ENCODE measurements at places on chromosomes 1 and 21.

GRCh38 chr1:27598902-27599528 is 4.9 kb downstream of the AHDC1 start:
- no peak for DNase-seq

DNA sequence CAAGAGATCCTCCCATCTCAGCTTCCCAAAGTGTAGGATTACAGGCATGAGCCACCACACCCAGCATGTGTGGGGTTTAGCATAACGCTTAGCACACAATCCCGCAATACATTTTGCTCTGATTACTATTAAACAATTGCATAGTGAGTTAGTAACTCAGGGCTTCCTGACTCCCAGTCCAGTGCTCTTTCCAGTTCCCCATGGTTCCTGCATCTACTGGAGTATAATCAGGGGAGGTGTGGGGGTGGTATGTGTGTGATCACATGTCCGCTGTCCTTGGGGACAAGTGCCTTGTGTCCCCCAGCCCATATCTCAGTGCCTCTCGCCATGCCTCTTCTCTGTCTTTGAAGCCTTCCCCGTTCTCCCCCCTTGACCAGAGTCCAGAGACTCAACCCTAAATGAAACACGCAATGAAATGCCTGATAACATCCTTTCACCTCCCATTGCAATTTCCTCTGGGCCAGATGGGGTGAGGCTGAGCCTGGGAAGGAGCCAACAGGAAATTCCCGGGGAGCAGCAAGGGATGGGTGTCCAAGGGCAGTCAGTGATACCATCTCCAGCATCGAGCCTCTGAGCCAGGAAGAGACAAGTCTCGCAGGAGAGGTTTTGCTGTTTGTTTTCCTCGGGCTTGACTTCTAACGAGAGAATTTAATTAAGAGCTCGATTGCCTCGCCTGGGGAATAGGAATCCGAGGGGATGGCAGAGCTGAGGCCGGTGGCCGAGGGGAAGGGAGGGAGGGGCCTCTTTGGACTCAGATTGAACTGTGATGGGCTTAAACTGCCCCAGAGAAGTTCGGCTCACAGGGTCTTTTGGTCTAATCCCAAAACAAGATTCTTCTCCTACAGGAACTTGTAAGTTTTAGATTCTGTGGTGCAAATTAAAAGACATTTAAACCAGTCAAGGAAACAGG is 7.7 kb upstream of the HTR1D start:
- DNase-seq: no peak

DNA sequence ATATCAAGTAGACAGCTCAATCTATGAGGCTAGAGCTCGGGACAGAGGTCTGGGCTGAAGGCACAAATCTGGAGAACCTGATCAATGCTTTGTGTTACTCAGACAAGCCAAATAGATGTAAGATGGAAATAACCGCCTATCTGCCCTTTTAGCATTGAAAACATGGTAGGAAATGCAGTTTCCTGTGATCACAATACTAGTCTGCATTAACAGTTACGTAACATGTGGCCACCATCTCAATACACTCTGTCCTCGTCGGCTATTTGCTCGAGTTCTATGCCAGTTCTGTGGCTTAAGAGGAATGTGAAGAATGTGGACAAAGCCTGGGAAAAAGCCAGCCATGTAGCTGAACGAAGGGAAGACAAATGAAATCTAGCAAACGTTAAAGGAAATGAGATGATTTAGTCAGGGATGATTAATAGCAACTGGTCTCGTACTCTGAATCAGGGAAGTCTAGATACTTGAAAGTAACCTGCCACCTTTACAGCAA is 73.3 kb downstream of the HSF2BP start:
- DNase-seq: no peak

DNA sequence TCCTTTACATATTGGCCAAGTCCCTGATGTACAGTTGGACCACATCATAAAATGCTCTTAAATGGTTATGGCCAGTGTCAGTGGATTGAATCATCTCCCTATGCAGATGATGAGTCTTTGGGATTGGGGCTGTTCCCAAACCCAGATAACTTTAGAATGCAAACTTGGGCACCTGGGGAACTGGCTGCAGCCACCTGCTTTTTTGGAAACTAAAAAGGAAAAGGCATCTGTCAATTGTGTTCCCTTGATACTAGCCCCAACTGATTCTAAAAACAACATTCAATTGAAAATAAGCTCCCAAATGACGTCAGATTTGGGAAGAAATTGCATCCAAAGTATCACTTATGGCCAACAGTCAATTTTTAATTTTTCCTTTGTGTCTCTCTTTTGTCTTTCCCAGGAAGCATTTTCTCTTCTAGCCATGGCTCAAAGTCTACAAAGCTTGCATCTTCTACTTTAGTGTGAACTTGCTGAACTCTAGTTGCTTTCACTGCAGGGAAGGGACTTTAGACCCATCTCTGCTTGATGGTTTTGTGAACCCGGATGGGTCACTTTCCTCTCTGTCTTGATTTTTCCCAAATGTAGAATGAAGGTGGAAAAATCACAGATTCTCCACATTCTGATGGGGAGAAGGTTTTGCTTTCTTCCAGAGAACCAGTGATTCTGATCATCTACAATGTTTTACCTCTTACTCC is 402.3 kb upstream of the USP24 start:
- no peak for DNase-seq

- DNase-seq: no peak
Measured at GRCh38 chr21:26881504-26882228, 36.5 kb upstream of the ADAMTS1 start.

DNA sequence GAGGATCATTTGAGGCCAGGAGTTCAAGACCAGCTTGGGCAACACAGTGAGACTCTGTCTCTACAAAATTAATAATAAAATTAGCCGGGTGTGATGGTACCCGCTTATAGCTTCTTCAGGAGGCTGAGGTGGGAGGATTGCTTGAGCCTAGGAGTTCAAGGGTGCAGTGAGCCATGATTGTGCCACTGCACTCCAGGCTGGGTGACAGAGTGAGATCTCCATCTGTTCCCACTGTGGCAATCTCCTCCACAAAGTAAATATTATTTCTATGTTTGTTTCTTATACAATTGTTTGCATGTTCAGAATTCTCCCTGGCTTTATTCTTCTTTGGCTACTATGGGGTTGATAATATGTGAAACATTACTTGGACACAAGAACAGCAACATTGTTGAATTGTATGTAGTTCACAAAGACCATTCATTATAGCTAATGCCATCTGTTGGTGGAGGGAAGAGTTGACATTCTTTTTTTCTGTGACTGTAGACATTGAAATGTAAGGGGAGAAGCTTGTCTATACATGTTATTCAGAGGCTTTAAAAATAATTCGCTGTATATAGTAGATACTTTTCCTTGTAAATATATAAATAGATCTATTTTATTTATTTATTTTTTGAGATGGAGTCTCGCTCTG is 47.8 kb upstream of the SRSF10 start:
- no peak for DNase-seq

DNA sequence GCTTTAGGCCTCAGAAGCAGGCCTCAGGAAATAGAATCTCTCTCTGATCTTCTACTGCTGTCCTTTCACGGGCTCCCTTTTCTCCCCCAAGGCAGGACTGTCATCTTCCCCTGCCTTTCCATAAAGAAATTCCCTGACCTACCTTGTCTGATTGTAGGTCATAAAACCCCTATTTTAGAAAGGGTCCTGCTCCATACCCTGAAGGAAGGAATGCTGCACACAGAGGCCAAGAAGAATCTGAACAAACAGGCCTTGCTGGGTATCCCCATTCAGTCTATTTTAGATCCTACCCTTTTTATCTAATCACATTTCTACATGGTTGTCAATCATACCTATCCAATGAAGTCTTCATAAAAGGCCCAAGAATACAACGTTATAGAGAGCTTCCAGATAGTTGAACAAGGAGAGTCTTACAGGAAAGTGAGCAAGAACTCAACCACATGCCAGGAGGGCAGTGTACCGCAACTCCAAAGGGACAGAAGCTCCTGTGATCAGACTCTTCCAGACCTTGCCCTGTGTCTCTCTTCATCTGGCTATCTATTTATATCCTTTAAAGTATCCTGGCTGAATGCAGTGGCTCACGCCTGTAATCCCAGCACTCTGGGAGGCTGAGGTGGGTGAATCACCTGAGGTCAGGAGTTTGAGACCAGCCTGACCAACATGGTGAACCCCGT is 93.1 kb downstream of the SLC16A1 start:
- no peak for DNase-seq

GRCh38 chr1:67175530-67176087 is 9.4 kb downstream of the IL23R start:
- DNase-seq: no peak

- no peak for DNase-seq
Measured at GRCh38 chr1:211517006-211517405, 25.0 kb upstream of the RD3 start.

GRCh38 chr1:40155135-40155534 is 6.1 kb upstream of the RLF start:
- DNase-seq: no peak

- no peak for DNase-seq
Measured at GRCh38 chr1:6108937-6109614, 63.4 kb downstream of the KCNAB2 start.

DNA sequence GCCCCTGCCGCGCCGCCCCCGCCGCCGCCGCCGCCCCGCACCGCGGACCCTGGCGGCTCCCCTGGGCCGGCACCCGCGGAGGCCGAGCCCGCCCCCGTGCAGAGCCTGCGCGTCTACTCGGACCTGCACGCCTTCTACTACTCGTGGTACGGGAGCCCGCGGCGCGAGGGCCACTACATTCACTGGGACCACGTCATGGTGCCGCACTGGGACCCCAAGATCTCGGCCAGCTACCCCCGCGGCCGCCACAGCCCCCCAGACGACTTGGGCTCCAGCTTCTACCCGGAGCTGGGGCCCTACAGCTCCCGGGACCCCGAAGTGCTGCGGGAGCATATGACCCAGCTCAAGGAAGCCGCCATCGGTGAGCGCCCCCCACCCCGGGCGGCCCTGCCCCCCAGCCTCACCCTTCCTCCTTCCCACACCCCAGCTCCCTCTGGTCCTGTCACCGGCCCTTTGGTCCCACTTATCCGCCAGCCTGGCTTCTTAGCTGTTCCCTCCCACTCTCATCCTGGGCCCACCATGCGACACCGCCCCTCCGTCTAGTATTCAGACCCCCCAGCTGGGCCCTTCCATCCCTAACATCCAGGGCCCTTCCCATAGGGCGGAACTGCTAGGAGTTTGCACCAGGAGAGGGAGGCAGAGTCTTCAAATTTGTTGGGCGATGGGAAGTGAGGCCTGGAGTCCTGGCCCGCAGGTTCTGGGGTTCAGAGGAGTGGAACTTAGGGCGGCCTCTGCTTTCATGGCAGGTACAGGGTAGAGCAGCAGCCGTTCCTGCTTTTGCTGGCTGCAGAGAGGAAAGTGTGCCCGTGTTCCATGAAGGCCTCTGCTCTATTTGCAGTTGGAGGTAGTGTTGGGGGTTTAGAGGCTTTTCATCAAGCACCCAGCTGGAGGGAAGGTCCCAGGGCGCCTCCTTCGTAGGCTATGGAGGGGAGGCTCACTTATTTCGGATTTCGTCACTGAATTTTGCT is 1.0 kb downstream of the MANEAL start:
- no peak for DNase-seq

DNA sequence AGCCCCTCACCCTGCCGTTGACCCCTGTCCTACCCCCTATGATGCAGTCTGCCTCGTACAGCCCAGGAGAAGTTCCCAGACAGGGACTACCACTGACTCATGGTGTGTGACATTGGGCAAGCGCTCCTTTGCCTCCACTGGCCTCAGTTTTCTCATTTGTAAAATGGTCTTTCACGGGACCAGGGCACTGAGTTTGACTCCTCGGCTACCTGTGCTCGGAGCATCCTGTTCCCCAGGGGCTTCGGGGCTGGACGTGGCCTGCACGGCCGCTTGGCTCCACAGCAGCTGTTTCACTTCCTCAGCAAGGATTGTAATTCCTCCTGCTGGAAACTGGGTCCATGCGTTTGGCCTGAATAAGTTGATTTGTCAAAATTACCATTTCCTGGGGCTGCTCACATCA is 277.3 kb downstream of the MATN1 start:
- DNase-seq: no peak

DNA sequence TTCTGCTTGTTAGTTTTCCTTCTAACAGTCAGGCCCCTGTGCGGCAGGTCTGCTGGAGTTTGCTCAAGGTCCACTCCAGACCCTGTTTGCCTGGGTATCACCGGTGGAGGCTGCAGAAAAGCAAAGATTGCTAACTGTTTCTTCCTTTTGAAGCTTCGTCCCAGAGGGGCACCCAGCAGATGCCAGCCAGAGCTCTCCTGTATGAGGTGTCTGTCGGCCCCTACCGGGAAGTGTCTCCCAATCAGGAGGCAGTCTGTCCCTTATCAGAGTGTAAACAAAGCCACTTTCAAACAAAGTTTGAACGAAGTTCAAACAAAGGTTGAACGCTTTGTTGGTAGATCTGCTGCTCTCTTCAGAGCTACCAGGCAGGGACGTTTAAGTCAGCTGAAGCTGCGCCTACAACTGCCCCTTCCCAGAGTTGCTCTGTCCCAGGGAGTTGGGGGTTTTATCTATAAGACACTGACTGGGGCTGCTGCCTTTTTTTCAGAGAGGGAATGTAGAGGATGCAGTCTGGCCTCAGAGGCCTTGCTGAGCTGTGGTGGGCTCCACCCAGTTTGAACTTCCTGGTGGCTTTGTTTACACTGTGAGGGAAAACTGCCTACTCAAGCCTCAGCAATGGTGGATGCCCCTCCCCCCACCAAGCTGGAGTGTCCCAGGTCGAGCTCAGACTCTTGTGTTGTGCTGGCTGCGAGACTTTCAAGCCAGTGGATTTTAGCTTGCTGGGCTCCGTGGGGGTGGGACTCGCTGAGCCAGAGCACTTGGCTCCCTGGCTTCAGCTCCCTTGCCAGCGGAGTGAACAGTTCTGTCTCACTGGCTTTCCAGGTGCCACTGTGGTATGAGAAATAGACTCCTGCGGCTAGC is 401.8 kb downstream of the SRGAP2C start:
- DNase-seq: no peak

DNA sequence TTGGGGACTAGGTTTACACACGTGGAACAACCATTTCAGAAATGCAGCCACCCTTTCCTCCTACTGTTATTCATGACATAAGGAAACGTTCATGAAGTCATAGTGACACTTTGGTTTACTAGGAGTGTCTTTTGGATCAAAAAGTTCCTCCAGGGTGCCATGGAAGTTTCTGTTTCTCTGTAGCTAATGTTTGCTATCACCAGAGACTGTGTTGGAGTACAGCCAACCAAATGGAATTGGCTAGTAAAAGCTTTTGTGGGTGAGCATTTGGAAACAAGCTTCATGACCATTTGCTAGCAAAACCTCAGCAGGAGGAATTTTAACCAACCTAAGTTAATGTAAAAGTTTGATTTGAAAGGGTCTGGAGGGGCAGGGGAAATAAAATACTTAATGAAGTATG is 43.9 kb upstream of the ADGRL2 start:
- DNase-seq: no peak

GRCh38 chr1:222241410-222241809 is 306.5 kb downstream of the HHIPL2 start:
- no peak for DNase-seq

DNA sequence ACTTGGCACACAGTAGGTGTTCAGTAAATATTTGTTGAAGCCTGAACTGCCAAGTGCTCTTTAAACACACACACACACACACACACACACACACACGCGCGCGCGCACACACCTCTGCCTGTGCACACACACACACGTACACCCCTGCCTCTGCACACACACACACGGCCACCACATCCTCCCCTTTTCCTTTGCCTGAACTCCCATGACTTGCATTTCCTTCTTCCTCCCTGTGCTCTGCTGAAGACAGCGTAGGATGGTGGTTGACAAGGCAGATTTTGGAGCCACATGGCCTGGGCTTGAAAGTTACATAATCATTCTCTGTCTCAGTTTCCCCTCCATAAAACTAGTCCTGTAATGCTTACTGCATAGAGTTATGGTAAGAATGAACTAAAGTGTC is 712.3 kb downstream of the PTPRU start:
- DNase-seq: no peak

- no peak for DNase-seq
Measured at GRCh38 chr1:105137543-105138457, 1388.1 kb downstream of the AMY1C start.

Measured in activated T-helper 1 cell treated with anti-CD3 and anti-CD28 coated beads, Interleukin-2, amount 50 U/mL, for 16 hours (primary cell).